HuH-7.5 (cell line): ENCODE measurements at places on chromosomes 12 and 14.

- no peak for DNase-seq
Measured at GRCh38 chr12:30218073-30218472, 434.3 kb upstream of the TMTC1 start.

- no peak for DNase-seq
Measured at GRCh38 chr12:59059088-59059935, 139.0 kb upstream of the LRIG3 start.

DNA sequence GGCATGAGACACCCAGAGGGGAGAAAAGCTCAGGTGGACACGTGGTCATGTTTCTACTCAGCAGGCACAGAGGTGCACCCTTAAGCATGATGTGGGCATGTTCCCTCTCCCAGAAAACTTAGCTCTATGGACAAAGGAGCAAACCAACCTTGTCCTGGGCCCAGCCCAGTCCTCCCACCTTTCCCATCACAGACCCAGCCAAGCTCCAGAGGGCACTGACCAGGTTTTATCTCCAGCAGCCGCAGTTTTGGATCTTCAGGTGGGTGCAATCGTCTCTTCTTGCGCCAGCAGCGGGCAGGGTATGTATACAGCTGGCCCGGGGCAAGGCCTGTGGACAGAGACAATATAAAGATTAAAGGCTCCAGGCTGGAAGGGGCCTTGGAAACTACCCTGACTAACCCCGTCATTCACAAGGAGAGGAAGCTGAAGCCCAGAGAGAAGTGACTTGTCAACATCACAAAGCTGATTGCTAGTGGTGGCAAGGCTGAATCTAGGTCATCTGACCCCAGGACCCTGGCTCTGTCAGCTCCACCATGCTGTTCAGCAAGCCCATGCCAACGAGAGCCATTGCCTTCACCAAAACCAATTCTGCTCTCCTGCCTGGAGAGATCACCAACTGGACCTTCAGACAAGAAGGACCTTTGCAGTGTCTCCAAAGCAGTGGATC, 140.7 kb downstream of the DPF3 start:
- DNase-seq, result no peak

DNA sequence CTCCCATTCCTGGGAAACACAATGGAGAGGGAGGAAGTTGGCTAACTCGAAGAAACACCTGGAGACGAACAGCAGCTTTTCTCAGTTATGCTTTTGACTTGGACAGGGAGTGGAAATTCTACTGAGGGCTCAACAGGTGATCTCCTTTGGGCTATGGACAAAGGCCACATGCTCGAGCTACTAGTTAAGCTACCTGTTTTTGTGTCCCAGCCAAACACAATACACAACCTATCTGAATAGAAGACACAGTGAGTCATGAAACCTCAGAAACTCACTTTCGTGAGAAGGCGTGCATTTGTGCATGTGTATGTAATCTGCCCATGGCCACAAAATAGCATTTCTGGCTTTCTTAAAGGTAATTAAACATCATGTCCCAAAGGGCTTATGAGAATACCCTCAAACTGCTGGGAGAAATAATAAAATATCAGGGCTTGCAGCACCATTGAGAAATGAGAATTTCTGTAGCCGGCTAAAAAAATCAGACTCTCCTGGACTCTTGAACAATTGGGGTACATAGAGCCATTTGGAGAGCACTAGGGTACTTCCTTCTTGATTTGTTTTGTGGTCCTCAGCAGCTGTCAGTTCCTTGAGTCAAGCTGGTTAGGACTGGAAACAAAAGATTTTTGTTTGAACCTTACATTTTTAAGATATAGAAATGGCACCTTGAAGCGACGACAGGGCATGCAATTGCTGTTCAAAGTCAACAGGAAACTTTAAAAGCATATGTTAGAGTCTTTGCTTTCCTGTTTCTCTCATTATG, 85.5 kb upstream of the PTHLH start:
- DNase-seq, result no peak

DNA sequence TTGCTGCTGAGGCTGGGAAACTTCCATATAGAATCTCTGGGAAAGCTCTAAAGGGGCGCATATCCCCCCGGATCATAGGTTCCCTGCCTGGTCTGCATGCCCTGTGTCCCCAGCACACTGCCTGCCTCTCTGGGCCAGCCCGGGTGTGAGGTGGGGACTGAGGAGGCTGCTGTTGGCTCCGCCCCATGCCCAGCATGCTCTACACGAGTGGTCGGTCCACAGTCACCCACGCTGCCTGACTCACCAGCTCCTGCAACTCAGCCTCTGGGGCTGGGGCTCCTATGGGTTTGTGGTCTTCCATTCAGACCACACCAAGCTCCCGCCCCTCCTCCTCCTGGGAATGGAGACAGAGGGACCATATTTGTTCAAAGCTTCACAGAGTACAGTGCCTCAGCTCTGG, 88.5 kb upstream of the ANO2 start:
- DNase-seq, result no peak

- no peak for DNase-seq
Measured at GRCh38 chr12:92504594-92504981, 198.2 kb upstream of the PLEKHG7 start.

- DNase-seq, result no peak
Measured at GRCh38 chr12:93256256-93256969, 121.3 kb upstream of the NUDT4 start.

DNA sequence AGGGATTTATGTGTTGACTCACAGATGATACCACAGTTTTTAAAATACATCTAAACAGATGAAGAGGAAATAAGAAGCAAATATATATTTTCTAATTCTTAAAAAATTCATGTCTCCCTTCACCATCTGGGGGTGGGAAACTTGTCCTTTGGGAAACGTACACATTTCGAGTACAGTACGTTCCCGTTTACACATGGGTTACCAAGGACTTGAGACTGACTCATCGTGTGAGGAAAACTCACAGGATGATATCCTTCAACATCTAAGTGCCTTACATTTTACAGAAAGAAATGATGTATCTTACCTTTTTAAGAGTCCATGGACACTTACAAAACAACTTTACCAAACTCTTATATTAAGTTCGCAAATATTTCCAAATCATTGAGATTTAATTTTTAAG, 16.0 kb upstream of the FBLN5 start:
- no peak for DNase-seq

DNA sequence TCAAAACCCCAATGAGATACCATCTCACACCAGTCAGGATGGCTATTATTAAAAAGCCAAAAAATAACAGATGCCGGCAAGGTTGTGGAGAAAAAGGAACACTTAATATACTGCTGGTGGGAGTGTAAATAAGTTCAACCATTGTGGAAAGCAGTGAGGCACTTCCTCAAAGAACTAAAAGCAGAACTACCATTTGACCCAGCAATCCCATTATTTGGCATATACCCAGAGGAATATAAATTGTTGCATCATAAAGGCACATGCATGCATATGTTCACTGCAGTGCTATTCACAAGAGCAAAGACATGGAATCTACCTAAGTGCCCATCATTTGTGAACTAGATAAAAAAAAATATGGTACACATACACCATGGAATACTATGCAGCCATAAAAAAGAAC, 59.9 kb downstream of the MGST1 start:
- DNase-seq, result no peak

- DNase-seq, result no peak
Measured at GRCh38 chr14:77369285-77369684, 7.6 kb downstream of the TMED8 start.

- DNase-seq, result no peak
Measured at GRCh38 chr12:116122628-116123027, 154.9 kb downstream of the MED13L start.

GRCh38 chr12:4039931-4040330, 166.7 kb upstream of the PARP11 start:
- no peak for DNase-seq

- DNase-seq, result no peak
Measured at GRCh38 chr12:113333877-113334785, 778 bp downstream of the SLC8B1 start.

DNA sequence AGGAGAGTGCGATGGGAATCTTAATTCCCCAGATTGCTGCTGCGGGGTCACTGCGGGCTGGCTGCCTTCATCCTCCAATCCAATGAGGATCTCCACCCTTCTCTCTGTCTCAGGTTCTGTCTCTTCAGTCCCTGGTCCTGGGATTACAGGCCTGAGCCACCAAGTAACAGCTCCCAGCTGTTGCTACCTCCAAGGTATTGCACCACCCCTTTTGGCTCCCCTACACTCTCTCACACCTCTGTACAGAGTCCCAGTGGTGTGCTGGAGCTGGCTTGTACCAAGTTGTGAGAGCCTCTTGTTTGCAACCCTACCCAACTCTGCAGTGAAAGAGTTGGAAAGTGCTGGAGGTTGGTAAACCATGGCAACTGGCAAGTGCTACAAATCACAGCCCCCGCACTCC, 10.0 kb upstream of the RILPL1 start:
- no peak for DNase-seq

DNA sequence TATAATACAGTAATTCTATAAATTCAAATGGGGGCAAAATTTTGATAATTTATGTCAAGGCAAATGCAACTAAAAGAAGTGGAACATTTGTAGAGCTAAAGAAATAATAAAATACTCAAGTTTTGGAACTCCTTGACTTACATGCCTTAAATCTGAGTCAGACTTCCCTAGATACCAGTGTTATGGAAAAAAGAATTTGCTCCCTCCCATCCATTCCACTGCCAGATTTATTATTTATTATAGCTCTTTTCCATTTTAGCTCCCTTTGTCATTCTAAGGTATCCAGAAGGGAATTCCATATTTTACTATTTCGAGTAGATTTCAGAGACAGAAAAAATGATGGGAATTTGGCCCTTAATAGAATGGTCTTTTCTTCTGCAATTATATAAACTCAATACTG, 44.0 kb downstream of the RHOJ start:
- no peak for DNase-seq

DNA sequence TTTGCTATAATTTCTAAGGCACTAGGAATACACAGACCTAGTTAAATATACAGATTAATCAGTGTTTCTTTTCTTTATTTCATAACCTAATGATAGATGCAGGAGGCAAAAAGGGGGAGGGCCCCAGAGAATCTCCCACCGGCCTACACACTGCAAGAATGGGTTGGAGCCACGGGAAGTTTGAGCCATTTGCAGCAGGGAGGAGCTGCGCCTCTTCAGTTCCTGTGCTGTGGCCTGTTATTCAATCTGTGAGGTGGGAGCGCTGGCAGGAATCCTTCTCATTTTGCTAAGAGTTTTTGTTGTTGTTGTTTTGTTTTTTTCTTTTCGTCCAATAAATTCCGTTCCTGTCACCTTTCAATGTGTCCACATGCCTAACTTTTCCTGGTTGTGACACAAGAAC, 251.3 kb upstream of the RPL10L start:
- DNase-seq, result no peak

- no peak for DNase-seq
Measured at GRCh38 chr12:2396448-2396871, 343.7 kb downstream of the CACNA1C start.

- no peak for DNase-seq
Measured at GRCh38 chr12:25054076-25054782, 105.3 kb upstream of the BCAT1 start.

- no peak for DNase-seq
Measured at GRCh38 chr12:127909041-127909440, 357.9 kb upstream of the TMEM132C start.

GRCh38 chr14:20327005-20327869, 5.8 kb downstream of the CCNB1IP1 start:
- peak; percentile 39 for DNase-seq

GRCh38 chr12:19128485-19128884, 1.0 kb upstream of the PLEKHA5 start:
- DNase-seq, result peak; percentile 21

DNA sequence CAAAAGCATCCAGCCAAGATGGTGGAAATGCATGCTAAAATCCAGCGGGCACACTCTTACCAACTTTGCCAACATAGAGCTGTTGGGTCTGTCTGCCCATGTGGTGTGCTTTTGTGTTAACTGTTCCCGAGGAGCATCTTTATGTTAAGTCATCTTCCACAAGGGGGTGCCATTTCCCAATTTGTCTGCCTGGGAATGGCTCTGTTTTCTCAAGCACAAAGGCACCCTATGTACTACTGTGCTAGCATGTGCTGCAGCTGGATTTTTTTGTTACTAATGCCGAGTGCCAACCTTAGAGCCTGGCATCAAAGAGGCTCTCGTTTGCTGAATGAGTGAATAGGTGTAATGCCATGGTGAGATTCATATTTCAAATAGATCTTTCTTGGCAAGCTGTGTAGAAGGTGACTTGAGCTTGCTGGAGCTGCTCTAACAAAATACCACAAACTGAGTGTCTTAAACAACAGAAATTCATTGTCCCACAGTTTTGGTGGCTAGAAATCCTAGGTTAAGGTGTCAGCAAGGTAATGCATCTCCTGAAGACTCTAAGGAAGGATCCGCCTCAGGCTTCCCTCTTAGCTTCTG, 74.3 kb downstream of the TRHDE start:
- peak; percentile 12 for DNase-seq

DNA sequence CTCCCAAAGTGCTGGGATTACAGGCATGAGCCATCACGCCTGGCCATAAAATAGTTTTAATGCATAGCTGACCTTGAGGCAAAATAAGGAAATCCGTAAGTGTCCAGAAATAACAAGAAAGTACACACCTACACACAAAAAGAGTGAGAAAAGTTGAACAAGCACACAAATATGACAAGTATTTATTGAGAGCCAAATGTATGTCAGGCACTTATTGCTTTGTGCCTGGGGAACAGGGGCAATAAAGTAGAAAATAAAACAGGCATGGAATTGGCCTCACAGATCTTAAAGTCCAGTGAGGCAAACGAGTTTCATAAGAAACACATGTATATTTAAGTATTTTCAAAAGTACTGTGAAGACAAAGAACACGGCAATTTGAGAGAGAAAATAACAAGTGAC, 103.7 kb downstream of the ERGIC2 start:
- no peak for DNase-seq

GRCh38 chr12:110107369-110108281, 16.5 kb upstream of the IFT81 start:
- DNase-seq, result no peak

GRCh38 chr14:92203116-92203515, 81.3 kb downstream of the CPSF2 start:
- no peak for DNase-seq

DNA sequence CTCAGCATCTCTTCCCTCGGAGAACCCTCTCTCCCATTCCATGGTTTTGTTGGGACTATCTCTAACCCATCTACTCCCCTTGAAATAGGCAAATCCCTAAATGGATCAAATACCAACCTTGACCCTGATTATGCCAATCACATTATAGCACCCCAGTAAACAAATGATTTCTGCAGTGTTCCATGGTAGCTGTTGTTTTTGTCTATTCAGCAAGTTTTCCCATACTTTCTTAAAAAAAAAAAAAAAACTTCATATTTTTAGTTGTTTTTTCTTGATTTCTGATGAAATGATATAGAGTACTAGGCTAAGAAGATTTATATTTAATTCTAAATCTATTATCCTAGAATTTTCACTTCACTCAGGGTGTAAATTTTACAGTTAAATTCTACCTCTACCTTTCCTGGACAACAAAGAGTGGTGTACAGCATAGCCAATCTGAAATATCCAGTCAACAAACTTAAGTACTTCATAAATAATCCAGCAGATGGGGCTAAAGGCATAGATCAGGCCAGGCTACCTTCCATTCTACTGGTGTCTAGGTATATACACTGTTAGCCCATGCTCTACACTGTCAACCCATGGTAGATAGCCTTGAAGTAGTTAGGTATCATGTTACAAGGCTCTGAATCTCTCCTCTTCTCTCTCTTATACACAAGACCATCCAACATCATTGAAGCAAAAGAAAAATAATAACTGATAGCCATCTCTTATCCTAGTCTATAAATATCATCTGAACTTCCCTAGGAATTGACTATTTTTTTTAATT, 82.2 kb downstream of the PLEKHG7 start:
- DNase-seq, result peak; percentile 51

GRCh38 chr12:41919526-41920261, 225.0 kb downstream of the GXYLT1 start:
- no peak for DNase-seq
